ENCODE measurements at places on chromosomes 12 and 14.

DNA sequence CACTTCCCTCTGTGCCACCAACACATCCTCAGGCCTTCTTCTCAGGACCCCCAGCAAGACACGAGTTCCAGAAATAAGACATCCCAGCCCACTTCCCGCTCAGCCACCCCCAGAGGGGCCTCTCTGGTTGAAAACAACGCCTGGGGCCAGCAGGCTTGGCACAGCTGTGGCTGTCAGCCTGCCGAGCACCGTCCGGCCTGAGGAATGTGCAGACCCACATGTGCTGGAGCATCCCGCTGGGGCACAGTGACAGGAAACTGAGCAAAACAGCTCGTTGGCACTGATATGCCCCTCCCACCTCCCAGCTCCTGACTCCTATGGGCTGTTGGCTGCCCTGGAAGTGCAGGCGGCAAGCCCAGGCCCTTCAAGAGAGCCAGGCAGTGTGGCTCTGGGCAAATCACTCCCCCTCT is 1.4 kb downstream of the SYNE3 start:
- DNase-seq = no peak

GRCh38 chr14:91344096-91344495 is 73.5 kb downstream of the CCDC88C start:
- no peak for DNase-seq

- DNase-seq = no peak
Observed at GRCh38 chr12:130696379-130697100, 19.6 kb downstream of the RIMBP2 start.

DNA sequence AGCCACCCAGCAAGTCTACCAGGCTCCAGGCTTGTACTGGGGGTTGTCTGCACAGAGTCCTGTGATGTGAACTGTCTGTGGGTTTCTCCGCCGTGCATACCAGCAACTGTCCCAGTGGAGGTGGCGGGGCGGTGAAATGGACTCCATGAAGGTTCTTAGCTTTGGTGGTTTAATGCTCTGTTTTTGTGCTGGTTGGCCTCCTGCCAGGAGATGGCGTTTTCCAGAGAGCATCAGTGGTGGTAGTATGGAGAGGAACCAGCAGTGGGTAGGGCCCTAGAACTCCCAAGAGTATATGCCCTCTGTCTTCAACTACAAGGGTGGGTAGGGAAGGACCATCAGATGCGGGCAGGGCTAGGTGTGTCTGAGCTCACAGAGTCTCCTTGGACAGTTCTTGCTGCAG is 303.8 kb downstream of the TMEM121 start:
- no peak for DNase-seq

GRCh38 chr14:73842851-73843250 is 8.8 kb upstream of the PTGR2 start:
- DNase-seq = no peak

DNA sequence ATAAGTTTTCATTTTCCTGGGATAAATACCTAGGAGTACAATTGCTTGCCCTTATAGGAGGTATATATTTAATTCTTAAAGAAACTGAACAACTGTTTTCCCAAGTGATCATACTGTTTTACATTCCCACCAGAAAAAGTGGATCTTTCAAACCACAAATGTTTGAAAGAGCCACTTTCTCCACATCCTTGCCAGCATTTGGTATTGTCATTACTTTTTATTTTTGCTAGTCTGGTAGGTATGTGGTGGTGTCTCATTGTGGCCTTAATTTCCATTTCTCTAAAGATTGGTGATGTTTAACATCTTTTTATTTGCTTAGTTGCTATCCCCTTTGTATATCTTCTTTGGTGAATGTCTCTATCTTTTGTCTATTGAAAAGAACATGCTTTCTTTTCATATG is 50.6 kb downstream of the CCDC91 start:
- DNase-seq = no peak

All from stimulated activated CD8-positive, alpha-beta memory T cell treated with anti-CD3 and anti-CD28 coated beads, Interleukin-12 subunit alpha, Interleukin-12 subunit beta, amount 100 ng/mL, for 4 hours (primary cell).